NCI-H1436 (cell line): ENCODE measurements at places on chromosomes 5 and 9.

GRCh38 chr9:106758911-106759310 is 104.1 kb upstream of the ZNF462 start:
- no peak for DNase-seq

GRCh38 chr5:158785397-158785796 is 314.3 kb downstream of the EBF1 start:
- no peak for DNase-seq

DNA sequence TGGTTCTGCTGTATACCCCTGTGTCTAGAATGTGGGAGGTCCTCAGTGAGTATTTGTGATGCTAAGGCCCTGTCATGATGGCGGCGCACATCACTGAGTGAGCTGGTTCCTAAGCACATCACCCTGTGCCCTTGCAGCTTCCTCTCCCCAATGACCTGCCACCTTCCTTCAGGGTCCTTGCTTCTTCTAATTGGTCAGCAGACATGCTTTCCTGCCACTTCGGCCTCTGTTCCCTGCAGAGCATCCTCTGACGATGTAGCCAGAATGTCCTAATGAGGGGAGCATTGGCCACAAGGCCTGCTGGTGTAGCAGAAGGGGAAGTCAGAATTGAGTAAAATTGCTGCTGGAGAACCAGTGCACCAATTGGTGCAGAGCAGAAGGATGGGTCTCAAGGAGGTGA is 31.1 kb upstream of the ANGPTL2 start:
- no peak for DNase-seq

DNA sequence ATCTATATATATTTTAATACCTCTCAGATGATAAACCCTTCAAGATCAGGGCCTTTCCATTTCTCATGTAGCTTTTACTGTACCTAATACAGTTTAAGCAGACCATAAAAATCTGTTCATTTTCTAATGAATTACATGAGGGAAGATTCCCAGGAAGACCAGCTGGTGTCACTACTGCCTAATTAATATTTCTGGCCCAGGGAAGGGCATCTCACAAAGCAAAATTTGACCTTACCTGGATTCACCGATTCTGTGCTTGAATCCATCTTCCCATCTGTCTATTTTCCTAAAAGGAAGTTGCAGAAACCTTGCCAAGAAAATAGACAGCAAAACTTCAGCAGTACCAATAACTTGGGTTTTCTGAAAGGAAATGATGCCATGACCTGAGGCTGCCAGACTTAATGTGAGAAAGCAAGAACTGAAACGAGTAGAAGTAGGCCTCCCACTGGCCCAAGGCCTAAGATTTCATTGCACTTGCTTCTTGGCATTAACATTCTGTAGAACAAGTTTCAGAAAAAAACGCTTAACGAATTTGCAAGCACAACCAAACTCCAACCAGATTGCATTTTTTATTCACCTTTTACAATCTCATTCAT is 83.0 kb upstream of the GLIS3 start:
- DNase-seq: peak; percentile 7

- DNase-seq: no peak
Measured at GRCh38 chr5:160171666-160172065, 52.4 kb upstream of the PWWP2A start.

DNA sequence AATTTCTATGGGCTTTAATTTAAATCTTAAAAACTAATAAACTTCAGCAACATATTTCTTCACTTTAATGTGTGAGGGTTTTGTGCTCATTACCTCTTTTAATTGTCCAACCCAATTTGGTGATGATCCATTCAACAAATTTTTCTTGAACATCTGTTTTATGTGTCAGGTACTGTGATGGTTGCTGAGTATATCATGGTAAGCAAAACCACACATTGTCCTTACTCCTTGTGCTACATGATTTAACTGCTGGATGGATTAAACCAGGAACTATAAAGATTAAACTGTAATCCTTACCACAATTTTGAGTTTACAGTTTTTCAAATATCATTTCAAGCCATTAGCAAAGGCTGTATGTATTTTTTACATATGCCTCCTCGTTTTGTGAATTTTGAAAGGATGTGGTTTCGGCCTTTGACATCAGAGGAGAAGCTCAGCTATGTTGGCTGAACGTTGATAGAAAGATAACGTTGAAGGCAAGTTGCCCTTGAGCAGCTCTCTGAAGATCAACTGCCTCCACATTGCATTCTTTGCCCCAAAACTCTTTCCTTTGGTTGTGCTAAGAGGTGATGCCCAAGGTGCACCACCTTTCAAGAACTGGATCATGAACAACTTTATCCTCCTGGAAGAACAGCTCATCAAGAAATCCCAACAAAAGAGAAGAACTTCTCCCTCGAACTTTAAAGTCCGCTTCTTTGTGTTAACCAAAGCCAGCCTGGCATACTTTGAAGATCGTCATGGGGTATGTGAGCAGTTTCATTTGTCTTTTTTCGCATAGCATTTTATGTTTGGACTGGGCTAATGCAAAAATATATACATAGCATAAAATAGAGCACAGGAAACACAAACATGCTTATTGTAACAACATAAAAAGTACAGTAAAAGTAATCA is at the start of gene ITK:
TSS of gene ITK (plus strand) at position 467 of the 891 bp plus-strand sequence. CDS start at position 605, 138 bp downstream.
- DNase-seq: no peak

DNA sequence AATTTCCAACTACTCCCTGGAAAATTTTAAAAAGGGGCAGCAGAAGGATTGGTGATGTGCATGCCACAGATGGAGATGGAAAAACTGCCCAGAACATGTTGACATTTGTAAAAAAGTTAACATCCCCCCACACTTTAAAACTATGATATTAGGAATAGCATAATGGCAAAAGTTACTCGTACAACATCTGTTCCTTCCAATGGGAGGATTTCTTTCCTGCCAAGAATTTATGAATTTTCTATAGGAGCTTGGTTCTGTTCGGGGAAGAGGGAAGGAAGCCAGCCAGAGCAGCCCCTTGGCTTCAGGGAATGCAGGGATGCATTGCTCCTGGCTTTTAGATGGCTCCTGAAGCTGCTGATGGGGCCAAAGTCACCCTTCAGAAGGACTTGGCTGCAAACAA is 22.7 kb downstream of the KLF4 start:
- DNase-seq: no peak

GRCh38 chr9:79240774-79241173 is 331.0 kb upstream of the TLE4 start:
- DNase-seq: no peak

GRCh38 chr9:121886759-121887485 is 206.2 kb downstream of the TTLL11 start:
- no peak for DNase-seq

DNA sequence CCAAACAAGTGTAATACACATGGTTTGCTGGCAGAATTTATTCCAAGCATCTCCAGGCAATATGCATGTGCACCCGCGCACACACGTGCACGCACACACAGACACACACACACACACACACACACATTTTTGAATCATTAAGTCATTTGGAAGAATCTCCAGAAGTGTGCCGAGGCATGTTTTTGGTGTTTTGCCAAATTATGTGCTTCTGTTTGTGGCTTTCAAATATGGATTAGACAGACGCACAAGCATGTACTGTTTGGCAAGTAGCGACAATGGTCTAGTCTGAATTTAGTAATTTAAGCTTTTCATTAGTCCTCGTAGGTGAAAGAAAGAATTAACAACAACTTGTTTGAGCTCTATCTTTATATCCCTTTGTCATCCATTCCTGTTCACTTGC is 36.7 kb downstream of the NFIB start:
- DNase-seq: no peak

DNA sequence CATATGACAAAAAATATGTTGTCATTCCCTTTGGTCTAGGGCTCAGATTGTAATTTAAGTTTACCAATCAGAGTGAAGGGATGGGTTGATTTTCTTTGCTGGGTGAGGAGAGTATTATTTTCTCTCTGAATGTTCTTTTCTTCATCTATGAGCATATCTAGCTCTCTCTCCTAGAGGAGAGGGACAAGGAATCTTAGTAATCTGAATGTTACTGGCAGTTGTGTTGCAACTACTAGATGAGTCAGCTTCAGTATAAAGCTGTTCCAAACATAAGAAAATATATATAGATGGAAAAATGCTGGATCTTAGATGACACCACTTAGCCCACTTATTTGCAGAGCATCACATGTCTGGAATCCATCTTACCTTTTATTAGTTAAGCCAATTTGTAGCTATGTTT is 259.3 kb downstream of the TUSC1 start:
- DNase-seq: no peak

GRCh38 chr5:179610109-179610902 is 13.2 kb downstream of the HNRNPH1 start:
- no peak for DNase-seq

GRCh38 chr9:135343837-135344522 is 135.6 kb upstream of the PPP1R26 start:
- peak; percentile 81 for DNase-seq

- no peak for DNase-seq
Measured at GRCh38 chr5:90557871-90558270, 726 bp upstream of the ADGRV1 start.

DNA sequence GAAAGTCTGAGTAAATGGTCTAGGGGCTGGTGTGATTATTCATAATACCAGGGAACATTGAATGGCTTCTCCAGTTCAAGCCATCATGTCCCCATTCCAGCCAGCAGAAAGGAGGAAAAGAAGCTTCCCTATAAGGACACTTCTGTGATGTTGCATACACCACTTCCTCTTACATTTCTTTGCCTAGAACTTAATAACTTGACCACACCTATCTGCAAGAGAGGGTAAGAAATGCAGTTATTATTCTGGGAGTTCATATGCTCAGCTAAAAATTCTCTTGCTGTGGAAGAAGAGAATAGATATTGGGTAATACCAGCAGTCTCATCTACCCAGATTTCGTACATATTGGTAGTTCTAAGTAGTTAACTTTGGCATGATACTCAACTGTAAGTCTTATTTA is 166.1 kb downstream of the SLC28A3 start:
- DNase-seq: no peak

- DNase-seq: no peak
Measured at GRCh38 chr5:144304688-144305087, 134.0 kb downstream of the KCTD16 start.

DNA sequence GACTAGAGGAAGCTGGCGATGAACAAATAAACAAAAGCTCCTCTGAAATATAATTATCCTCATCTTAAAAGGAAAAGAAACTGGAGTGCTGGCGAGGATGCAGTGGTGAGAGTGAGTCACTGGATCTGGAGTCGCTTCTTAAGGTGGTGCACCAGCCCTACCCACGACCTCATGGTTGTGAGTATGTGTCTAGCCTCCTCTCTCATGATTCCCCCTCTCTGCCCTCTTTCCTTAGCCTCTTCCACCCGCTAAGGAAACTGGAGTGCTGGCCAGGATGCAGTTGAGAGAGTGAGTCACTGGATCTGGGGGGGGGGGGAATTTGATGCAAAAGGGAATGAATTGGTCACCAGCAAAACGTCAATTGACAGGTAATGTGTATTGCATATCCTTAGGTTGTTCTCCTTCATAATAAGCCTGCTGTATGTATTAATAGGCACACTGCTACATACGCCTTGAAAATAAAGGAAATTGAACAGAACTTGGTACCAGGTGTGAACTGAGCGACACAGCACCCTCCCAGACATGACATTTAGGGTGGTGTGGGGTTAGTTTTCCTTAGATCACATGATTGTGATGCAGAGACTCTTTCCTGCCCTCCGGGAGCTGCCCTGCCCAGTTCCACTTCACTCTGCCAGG is 36.3 kb upstream of the EBF1 start:
- no peak for DNase-seq

DNA sequence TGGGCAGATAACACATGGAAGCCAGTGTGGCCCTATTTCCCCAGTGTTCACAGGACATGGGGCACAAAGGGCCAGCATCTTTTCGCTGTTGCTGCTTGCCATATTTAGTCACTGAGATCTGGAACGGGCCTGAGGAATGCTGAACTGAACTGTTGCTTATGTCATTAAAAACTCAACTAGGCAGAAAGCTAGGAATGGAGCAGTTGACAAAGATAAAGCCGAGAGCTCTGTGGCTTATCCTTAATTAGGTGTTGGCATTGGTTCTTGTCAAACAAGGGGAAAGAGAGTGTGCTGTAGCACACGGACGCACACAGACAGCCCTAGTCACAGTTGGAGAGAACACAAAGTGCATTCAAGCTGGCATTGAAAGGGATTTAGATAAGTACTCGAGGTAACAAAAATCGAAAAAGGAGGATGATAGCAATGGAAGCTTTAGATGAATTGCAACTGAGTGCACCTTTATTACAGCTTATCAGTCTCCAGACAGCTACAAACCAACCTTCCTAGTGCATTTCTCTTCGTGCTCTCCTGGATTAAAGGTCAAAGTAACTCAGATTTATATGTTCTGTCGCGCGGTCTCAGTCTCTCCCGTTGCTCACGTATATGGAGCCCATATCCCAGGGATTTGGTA is 450.2 kb upstream of the ZNF608 start:
- no peak for DNase-seq

- DNase-seq: no peak
Measured at GRCh38 chr5:132785365-132785764, 8.3 kb upstream of the SEPTIN8 start.

GRCh38 chr5:173642895-173643481 is 26.5 kb upstream of the BOD1 start:
- no peak for DNase-seq

GRCh38 chr5:104998572-104998971 is 1436.0 kb upstream of the NUDT12 start:
- DNase-seq: no peak

DNA sequence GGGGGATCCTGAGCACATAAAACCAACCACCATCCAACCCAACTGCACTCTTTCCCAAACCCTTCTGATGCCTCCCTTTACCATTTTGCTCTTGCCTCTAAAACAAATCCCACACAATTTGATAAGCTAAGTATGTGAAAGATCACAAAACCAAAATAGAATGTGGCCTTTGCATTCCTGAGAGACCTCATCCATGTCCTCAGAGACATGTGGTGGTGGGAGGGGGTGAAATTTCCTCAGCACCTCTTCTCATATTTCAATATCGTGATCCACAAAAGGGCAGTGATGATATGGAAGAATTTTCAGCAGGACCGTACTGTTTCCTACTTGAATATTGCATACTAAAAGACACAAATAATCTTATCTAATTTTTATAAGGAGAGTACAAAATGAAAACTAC is 423.3 kb downstream of the TLE1 start:
- DNase-seq: no peak

- no peak for DNase-seq
Measured at GRCh38 chr5:59253625-59254024, 639.9 kb downstream of the PDE4D start.

GRCh38 chr9:78301466-78301865 is 4.5 kb downstream of the PSAT1 start:
- no peak for DNase-seq

GRCh38 chr5:124948754-124949275 is 202.4 kb upstream of the ZNF608 start:
- no peak for DNase-seq
